ENCODE measurements at places on chromosomes 3 and 15.

DNA sequence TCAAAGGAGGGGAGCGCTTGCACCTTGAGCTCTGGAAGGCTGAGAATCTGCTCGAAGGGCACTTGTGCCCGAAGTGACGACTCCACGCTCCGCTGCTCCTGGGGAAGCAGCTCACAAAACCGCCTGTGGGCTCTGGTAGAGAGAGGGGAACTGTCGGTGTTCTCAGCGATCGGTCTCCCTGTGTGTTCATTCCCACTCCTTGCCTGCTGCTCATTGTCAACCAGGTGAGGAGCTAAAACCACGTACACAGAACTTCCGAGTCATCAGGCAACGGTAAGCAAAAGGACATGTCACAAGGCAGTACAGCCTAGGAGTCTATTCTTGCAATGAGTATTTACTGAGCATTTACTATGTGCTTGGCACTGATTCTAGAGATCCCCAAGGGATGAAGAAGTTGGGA lies 1.5 kb downstream of the CIB1 start:
- DNase-seq: no peak

DNA sequence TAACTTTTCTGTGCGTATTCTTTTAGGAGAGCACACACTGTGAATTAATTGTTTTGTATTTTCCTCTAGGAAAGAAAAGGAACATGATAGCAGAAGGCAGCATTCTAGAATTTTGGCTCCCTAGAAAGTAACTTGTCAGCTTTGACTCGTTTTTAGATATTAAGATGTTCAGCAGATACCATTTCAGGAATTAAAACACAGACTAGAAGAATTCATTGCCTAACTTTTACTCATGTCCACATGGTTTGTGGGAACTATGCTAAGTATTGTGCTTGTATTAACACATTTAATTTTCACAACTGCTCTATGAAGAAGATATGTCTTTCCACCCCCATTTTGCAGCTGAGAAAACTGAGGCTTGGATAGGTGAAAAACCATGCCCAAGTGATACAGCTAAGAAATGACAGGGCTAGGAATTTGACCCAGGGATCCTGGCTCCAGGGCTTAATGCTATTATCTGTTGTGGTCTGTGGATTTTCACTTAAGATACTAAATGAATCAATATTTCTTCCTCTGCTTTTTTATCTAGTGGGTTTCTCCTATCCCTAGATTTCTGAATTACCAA lies 128.8 kb downstream of the MITF start:
- DNase-seq: no peak

GRCh38 chr3:115186351-115187148 lies 39.5 kb upstream of the ZBTB20 start:
- no peak for DNase-seq

DNA sequence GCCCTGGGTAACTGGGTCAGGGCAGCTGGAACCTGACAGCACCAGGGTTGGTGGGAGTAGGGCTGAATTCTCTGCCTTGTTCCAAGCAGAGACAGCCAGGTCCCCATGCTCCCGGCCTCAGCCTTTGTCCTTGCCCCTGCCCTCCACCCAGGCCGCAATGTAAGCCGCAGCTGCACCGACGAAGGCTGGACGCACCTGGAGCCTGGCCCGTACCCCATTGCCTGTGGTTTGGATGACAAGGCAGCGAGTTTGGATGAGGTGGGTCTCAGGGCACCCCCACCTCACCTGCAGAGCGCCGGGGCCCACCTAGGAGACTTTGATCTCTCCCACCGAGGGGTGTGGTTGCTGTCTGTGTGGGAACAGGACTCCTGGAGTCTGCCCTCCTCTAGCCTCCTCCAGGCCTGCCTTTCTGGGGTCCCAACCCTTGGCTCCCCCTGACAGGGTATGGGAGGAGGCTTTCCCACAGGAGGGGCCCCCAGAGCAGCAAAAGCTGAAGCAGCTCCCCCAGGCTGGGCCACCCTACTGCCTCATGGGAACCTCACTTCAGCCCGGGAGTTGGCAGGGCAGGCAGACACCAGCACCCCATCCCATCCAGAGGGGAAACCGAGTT lies 23.4 kb downstream of the VIPR1 start:
- no peak for DNase-seq

- DNase-seq: no peak
Measured at GRCh38 chr3:109073116-109073515, 44.8 kb downstream of the MORC1 start.

DNA sequence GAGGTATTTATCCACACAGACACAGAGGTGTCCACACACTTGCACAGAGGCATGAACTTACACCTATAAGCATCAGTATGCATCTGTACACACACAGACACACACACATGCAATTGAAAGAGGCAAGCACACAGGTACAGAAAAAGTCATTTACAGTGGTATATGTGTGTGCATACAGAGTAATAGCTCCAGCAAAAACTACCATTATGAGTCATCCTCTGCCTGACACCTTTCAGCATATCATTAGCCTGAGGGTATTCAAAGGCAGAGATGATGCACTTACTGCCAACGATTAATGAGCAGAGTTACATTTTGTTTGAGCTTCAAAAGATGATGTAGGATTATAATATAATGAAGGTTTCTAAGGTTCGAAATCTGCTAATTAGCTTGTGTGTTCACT lies 100.3 kb upstream of the TPRG1 start:
- no peak for DNase-seq

GRCh38 chr3:185831195-185831594 lies 6.4 kb upstream of the IGF2BP2 start:
- no peak for DNase-seq

GRCh38 chr3:59820352-59820934 lies 770.6 kb upstream of the CFAP20DC start:
- no peak for DNase-seq

DNA sequence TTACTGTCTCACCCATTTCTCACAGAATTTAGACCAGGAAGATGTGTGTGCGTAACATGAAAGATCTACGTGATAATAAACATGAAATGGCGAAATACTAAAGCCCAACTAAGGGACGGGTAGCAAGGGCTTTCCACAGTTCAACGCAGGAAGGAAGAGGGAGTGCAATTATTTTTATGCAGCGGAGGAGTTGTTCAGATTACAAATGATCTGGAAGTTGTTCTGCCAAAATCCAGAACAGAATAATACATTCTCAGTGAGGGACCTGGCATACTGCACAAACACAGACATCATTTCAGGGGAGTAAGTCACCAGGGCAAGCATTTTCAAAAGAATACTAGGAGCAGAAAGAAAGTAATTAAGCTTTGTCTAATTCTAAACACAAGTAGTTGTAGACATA lies 133.6 kb upstream of the RAP2B start:
- DNase-seq: no peak
